ENCODE measurements at places on chromosomes 7 and 10. TPM values are rescaled to one million over a fixed set of nuclear protein-coding genes. Genes with fewer than 3 reads are reported as not detected.

Gene NSMCE4A
- 70.7 TPM for total RNA-seq

GRCh38 chr10:117071286-117072050 lies 66.5 kb upstream of the SHTN1 start:
- DNase-seq, result no peak

GRCh38 chr7:82067628-82068264 lies 297.9 kb upstream of the HGF start:
- no peak for DNase-seq

DNA sequence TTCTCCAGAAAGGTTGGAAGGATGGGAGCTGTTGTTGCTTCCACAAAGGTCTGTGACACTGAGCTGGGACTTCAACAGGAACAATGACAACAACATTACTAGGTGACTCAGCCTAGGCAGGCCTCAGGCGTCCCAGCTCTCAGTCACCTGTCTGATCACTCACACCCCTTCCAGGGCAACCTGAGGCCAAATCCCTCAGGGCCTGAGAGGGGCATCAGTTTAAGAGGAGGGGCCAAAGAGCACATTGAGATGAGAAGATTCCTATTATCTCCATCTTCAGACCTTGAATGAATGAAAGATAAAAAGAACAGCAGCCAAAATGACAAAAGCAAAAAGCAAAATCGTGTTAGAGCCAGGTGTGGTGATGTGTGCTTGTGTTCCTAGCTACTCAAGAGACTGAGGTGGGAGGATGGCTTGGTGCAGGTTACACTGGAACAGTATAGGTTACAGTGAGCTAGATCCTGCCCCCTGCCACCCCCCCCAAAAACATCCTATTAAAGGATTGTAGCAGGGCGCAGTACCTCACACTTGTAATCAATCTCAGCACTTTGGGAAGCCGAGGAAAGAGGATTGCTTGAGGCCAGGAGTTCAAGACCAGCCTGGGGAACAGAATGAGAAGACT lies at the start of gene ATG9B:
Gene ATG9B (minus strand): TSS at position 60 of the 622 bp plus-strand sequence. CDS start 71 bp downstream, outside the sequence.
- peak; percentile 49 for DNase-seq

DNA sequence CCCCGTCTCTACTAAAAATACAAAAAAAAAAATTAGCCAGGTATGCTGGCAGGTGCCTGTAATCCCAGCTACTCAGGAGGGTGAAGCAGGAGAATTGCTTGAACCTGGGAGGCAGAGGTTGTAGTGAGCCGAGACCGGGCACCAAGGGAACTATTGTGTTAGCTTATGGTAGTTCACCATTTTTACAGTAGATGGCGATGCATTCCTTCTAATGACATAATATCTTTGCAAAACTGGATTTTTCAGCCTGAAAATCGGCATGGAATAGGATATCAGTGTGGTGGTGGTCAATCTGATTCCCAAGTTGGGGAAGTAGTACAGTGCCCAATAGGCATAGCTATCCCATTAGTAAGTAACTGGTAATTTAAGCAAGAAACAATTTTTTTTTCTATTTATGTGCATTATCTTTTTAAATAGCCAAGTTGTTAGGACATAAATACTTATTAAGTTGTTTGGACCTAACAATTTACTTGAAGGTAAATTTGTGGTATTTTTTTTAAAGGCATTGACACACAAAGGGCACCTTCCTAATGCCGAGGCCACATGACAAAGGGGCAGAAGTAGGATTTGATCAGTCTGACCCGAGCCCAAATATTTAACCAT lies 17.6 kb upstream of the IMPDH1 start:
- DNase-seq, result peak; percentile 64

All from M059J (cell line).